Activated CD4-positive, CD25-positive, alpha-beta regulatory T cell treated with anti-CD3 and anti-CD28 coated beads, Interleukin-2, amount 50 U/mL, for 24 hours (primary cell): ENCODE measurements at places on chromosomes 2 and 18.

DNA sequence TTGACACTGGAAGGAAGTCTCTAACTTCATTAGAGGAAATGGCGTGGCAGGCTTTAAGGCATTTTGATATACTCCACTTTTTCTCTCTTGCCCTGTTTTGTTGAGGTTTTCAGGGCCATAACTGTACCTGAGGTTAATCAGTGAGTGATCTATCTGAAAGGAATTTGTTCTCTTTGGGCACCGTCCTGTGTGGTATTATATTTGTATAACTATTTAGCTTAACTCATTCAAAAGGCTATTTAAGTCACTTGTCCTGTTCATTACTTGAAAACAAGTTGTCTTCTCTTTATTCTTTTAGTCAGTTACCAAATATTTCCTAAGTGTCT is 180.4 kb downstream of the NEDD4L start:
- ATAC-seq, result no peak

DNA sequence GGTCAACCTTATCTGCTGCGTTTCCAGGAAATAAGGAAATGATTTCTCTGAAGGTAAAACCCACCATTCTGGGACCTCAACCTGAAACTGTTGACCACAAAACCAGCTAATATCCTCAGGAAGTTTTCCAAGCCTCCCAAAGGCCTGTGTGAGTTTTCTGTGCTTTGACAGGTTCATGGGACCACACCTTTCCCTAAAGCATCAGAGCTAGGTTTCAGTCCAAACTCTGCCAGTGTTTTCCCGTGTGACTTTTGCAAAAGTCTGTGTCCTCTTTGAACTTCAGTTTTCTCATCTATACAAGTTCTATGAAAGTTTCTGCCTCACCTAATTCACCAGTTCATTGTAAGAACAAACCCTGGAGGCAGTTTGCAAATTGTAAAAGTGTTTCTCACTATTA is 39.8 kb downstream of the VSNL1 start:
- no peak for ATAC-seq

- ATAC-seq, result peak; percentile 82
Measured at GRCh38 chr2:39216346-39217191, 27.2 kb downstream of the CDKL4 start.

DNA sequence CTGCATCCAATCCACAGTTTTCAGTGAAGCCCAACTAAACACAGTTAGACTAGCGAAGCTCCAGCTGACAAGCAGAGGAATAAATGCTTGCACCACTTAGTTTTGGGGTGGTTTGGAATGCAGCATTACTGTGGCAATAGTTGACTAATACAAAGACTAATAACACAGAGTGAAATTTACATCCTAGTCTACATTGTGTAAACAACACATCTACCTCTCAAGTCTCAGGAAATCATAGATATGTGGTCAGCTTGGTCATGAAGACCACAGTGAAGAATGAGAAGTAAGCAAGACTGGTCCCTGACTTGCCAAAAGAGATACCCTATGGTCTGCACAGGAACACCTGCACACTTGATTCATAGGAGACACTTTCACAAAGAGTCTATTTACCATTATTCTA is 155.1 kb upstream of the TANK start:
- ATAC-seq, result no peak

DNA sequence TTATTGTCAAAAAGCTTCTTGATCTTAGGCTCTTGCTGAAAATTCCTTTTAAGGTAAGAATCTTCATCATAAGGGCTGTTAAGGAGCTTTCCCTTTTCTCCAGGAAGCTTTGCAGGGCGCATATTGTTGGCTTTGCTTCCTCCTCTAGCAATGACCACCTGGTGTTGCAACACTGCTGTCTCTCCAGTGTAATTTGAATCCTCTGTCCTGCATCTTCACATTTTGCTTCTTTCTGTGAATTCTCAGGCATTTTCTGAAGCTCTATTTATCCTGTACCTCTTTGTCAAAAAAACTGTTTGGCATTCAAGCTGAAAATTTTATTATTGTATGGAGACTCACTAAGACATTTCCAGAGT is 533.1 kb upstream of the CHAC2 start:
- ATAC-seq, result no peak

DNA sequence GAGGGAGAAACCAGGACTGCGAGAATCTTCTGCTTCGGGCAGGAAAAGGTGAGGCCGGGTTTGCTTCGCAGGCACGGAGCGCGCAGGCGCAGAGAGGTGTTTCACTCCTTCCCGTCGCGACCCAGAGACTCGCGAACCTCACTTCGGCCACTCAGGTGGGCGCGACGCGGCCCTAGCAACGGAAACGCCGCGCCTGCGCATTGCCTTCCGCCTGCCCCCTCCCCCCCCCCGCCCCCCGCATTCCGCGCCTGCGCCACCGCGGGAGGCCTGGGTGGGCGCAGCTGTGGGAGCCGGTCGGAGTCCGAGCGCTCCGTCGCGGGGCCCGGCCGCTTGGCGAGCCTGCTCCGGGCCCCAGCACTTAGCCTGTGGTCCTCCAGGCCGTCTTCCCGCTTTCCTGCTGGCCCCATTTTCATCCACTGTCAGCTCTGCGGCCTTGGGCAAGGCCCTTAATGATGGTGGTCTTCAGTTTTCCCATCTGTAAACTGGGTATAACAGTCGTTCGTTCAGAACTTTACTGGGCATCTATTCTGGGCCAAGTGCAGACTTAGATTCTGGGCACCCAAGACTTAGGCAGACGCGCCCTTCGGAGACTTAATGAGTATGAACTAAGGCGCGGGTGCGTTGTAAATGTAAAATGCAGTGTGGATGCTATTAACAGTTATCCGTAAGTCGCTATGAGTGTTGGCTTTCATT is 62.1 kb upstream of the ACKR3 start:
- peak; percentile 68 for ATAC-seq

DNA sequence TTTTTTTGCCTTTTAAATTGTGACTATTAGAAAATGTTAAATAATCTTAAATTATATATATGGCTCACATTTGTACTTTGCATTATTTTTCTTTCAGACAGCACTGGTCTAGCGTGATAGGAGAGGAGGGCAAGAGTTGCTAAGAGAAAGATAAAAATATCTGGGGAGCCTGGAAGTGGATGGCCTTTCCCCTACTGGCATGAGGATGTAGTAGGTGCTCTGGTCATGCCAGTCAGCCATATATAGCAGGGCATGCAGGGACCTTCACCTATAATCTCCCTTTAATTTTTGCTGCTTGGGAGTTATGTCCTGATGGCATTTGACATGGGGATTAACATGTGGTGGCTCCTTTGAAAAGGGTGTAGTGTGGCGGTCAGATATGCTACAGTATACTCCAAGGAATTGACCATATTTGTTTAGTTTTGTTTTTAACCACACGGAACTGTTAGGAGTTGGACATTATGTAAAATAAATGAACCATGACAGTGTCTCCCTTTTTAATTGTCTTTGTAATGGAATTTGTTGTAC is 144.7 kb downstream of the BABAM2 start:
- ATAC-seq, result no peak

DNA sequence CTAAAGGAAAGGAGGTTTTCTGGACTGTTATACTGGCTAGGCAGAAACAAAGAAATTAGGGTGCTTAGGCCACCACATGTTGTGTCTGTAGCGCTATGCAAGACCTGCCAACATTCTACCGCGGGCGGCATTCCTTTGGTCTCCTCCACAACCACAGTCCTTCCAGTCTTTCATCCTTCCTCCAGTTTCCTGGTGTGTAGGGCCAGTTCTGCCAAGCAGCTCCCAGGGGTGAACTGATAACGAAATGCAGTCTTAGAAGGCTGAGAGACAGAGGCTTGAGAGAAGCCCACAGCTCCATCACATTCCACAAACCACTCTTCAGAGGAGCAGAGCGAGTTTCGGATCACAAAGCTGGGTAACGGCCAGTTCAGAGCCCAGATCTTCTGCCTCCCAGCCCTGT is 19.5 kb upstream of the CXXC1 start:
- ATAC-seq, result no peak

- ATAC-seq, result no peak
Measured at GRCh38 chr2:226868331-226869162, 32.7 kb downstream of the RHBDD1 start.

DNA sequence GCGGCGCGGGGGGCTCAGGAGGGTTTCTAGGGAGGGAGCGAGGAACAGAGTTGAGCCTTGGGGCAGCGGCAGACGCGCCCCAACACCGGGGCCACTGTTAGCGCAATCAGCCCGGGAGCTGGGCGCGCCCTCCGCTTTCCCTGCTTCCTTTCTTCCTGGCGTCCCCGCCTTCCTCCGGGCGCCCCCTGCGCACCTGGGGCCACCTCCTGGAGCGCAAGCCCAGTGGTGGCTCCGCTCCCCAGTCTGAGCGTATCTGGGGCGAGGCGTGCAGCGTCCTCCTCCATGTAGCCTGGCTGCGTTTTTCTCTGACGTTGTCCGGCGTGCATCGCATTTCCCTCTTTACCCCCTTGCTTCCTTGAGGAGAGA is 5.2 kb downstream of the PROC start:
- no peak for ATAC-seq

GRCh38 chr2:201984800-201985525 is 48.7 kb upstream of the FZD7 start:
- no peak for ATAC-seq

GRCh38 chr2:144682248-144682647 is 162.3 kb upstream of the ZEB2 start:
- ATAC-seq, result no peak

DNA sequence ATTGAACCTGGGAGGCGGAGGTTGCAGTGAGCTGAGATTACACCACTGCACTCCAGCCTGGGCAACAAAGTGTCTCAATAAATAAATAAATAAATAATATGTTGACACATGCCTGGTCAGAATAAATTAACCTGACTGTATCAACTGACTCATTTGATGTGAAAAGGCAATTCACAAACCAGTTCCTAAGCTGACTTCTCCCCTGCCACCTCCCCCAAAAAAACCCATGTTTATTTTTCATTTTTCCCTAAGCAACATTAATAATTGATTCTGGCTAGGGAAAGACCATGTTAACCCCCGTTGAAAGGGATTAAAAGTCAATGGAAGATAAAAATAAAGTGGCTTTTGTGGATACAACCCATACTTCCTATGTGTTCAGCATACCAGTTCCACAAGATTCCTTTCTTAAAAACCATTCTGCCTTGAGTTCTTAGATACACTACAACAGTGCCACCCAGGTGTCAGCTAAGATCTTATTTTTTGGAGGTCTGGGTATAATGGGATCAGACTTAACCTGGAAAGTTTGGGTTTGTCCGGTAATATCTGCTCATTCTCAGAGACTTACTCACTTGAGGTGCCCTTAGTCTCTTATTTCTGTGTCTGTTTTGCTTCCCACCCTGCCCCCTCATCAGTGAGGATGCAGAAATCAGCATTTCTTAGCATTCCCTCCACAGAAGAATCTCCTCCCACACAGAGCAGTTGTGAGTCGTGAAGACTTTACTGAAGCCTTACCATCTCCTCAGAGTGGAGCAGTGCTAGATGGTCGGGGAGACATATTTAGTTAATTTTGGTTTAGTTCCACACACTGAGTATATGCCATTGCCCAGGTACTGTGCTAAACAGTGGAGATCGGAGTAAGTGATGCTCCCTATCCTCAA is 10.1 kb upstream of the MCFD2 start:
- ATAC-seq, result no peak

GRCh38 chr2:162490052-162490717 is 146.3 kb downstream of the GCA start:
- no peak for ATAC-seq

DNA sequence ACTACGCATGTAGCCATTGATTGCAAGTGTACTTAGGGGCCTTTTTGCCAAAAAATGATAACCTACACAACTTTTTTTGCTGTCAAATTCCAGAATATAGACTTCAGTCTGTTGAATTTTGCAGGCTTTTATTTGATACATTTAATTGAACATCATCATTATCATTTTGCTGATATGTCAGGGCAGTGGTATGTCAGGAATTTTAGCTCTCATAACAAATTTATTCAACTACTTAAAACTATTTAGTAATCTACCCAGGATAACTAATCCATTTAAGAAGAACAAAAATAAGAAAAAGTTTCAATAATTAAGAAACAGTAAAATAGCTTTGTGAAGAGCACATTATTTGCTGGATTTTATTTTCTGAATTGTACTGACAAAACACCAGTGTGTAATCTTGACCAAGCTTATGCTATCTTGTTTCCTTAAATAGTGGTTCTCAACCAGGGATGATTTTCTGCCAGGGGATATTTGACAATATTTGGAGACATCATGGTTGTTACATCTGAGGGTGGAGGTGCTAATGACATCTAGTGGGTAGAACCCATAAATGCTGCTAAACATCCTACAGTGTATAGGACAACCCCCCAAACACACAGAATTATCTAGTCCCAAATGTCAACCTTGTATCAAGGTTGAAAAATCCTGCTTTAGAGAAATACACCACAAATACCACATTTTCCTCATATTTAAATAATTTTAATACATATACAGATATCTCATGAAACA is 12.1 kb upstream of the TTN start:
- ATAC-seq, result no peak

- ATAC-seq, result peak; percentile 30
Measured at GRCh38 chr18:3498698-3499471, 48.9 kb downstream of the TGIF1 start.

- ATAC-seq, result no peak
Measured at GRCh38 chr18:36158266-36158867, 28.7 kb downstream of the ELP2 start.

- peak; percentile 82 for ATAC-seq
Measured at GRCh38 chr2:112784199-112785189, at the start of gene IL1A. Gene IL1A, minus strand, starts transcription at chr2:112784493. Its CDS starts 723 bp downstream, at chr2:112783770.

DNA sequence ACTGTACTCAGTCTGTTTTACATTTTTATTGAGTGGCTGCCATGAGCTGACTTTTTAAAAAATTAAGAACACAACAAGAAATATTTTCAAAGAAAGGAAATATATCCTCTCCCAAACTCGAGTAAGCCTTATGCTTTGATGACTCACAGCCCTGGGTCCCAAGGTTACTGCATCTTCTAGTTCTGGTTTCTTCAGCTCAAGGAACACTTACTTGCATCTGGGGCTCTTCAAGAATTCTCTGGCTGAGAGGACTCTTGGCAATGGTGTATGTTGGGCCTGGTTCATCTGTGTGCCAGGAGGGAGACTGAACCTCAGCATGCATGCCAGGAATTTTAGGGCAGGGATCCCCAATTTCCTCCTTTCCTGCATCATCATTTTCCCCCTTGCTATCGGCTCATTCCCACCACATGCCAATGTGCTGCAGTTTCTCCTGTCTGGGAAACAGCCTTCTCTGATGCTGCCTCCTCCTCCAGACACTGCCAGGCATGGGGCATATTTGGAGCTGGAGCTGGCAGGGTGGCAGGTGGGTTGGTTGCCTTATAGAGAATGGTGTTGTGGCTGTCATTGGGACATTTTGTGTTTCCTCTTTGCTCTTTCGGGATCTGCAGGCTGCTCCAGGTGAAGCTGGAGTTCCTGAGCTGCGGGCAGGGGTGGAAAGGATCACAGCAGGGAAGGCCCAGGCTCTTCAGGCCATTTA is 192.2 kb upstream of the HS6ST1 start:
- ATAC-seq, result no peak

- ATAC-seq, result no peak
Measured at GRCh38 chr2:181085734-181086133, 105.3 kb downstream of the UBE2E3 start.

DNA sequence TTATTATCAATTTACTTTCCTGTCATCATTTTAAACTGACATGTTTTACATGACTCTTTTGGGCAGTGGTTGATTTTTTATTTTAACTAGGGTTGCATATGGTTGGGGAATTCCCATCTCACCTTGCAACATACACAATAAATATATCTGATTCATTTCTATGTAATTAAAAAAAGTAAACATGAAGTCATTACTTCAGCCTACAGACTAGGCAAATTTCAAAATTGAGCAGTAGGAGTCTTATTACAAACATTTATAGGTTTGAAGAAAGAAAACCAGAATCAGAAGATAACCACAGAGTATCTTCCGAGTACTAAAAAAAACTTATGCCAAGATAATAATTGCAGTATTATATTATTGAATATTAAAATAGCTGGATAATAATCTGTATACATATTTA is 377.0 kb upstream of the VRK2 start:
- no peak for ATAC-seq

- no peak for ATAC-seq
Measured at GRCh38 chr2:109647636-109648035, 33.5 kb downstream of the SOWAHC start.
